Fibroblast of skin of back (primary cell): ENCODE measurements at places on chromosomes 7 and 10.

DNA sequence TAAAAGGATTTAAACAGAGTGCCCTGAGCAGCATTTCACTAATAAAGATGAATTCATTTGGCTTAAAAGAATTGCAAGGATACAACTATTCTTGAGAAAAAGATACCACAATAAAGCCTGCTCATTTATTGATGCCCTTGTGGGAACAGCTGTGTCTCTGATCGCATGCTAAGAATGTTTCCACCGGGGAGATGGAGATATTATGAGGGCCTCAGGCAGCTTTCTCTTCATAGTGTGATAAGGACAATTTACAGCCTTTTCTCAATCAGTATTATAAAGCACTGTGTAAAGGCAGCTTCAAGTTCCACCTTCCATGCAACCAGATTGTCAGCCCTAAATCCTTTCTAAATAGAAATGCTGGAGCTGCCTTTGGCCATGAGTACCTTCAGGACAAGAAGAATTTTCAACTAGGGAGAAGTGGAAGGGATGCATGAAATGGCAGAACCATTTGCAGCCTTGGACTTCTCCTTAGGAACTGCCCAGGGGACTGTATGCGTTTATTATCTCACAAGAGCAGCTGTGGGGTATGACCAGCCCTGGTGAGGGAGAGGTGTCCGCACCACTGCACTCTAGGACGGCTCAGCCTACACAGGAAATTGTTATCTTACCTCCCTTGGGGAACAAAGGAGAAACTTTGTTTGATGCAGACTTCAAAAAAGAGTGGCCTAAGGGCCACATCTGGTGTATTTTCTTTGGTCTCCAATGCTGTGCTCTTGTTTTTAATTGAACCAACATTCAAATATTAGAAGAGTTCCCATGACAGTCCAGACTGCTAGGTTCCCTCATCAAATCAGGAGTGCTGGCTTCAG, 116.9 kb upstream of the PCGF5 start:
- no peak for DNase-seq

DNA sequence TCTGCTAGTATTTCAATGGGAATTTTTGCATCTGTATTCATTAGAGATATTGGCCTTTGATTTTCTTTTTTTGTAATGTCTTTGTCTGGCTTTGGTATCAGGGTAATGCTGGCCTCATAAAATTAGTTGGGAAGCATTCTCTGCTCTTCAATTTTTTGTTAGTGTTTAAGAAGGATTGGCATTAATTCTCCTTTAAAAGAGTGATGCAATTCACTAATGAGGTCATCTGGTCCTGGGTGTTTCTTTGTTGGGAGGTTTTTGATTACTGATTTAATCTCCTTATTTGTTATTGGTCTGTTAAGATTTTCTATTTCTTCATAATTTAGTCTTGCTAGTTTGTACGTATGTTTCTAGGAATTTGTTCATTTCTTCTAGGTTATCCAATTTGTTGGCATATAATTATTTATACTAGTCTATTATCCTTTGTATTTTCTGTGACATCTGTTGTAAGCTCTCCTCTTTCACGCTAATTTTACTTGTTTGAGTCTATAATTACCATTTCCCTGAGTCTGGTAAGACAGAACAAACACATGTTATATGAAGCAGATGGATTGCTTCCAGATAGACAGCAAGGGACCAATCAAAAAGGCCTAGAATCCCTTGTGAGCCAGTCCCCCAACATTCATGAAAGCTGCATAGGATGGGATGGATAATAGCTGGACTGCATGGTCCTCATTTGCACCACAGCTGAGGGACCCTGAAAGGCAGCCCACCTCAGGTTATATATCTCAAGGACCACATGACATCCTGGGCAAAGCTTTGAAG, 54.4 kb downstream of the MTPAP start:
- DNase-seq = no peak

- no peak for DNase-seq
Measured at GRCh38 chr7:107049971-107050532, 5.5 kb downstream of the PRKAR2B start.

GRCh38 chr7:19772841-19773760, at the start of gene TMEM196:
TMEM196 (minus strand) TSS chr7:19773617; CDS start chr7:19772696, 921 bp downstream.
- DNase-seq = peak; percentile 21

DNA sequence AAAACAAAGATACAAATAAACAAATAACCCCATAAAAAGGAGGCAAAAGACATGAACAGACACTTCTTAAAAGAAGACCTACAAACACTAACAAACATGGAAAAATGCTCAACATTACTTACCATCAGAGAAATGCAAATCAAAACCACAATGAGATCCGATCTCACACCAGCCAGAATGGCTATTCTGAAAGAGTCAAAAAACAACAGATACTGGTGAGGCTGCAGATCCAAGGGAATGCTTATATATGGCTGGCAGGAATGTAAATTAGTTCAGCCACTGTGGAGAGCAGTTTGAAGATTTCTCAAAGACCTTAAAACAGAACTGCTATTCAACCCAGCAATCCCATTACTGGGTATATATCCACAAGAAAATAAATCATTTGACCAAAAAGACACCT, 80.4 kb upstream of the NRP1 start:
- peak; percentile 24 for DNase-seq

GRCh38 chr7:152912511-152912910, 153.0 kb downstream of the ACTR3B start:
- DNase-seq = no peak

DNA sequence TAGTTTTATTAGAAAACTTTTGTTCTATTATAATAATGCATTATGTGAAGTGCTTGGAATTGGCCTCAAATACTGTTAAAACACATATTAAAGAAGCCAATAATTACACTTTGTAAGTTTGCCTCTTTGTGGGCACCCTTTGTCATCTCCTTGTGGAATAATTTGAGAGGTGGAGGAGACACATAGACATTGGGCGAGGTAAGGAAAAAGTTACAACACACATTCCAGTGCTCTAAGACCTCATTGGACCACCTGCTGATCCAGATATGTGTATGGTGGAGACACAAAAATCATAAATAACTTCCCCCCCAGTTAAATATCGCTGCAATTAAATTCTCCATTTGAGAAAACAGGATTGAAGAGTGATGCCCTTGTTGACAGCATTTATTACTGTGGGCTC, 511.8 kb downstream of the GFRA1 start:
- no peak for DNase-seq

- peak; percentile 74 for DNase-seq
Measured at GRCh38 chr10:51301644-51302043, 227.4 kb downstream of the PRKG1 start.

DNA sequence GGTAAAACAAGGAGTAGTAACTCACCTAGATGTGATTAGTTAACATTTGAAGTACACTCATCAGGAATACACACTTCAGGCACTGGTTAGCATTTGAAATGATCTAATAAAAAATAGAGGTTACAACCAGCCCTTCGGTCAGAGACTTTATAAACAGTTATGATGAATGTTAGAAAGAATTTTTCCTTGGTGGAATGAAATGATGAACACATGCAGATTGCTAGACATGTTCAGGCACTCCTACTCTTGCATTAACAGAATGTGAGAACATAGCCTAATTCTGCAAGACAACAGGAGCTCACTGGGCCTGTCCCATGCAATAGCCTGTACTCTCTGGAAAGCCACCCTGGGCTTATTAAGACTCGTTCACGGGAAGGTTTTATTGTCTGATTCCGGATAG, 47.3 kb upstream of the TECTB start:
- no peak for DNase-seq

DNA sequence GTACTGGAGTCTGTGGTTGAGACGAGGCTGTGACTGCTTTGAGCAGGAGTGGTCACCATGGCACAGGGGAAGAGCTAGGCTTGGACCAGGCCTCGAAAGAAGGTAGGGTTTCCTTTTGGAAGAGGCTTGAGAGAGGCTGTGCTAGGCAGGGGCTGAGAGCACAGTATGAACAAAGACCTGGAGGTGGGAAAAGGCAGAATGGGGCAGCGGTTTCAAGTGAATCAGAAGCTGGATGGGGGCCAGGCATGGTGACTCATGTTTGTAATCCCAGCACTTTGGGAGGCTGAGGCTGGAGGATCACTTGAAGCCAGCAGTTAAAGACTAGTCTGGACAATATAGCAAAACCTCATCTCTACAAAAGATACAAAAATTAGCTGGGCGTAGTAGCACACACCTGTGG, 65.9 kb downstream of the CLIP2 start:
- peak; percentile 90 for DNase-seq

- peak; percentile 78 for DNase-seq
Measured at GRCh38 chr7:45435846-45436245, 138.3 kb upstream of the ADCY1 start.

DNA sequence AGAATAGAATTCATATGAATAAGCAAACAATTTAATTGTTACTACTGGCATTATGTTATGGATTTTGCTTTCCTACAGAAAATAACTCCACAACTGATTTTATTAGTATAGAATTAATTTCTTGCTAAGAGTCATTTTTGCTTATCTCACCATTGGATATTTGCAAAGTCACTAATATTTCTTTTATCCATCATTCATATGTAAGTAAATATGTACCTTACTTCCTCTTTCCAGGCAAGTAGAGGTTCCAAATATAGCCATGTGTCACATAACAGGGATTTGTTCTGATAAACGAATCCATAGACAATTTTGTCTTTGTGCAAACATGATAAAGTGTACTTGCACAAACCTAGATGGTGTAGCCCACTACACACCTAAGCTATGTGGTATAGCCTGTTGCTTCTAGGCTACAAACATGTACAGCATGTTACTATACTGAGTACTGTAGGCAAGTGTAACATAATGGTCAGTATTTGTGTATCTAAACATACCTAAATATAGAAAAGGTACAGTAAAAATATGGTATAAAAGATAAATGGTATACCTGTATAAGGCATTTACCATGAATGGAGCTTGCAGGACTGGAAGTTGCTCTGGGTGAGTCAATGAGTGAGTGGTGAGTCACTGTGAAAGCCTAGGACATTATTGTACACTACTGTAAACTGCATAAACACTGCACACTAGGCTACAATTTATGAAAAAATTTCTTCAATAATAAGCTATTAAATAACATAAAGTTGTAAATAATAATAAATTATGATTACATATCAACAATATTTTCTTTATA, 18.3 kb downstream of the KLLN start:
- DNase-seq = peak; percentile 64

- peak; percentile 35 for DNase-seq
Measured at GRCh38 chr10:116780691-116781205, 38.4 kb upstream of the HSPA12A start.

GRCh38 chr10:44280226-44281014, 104.5 kb downstream of the CXCL12 start:
- DNase-seq = no peak

DNA sequence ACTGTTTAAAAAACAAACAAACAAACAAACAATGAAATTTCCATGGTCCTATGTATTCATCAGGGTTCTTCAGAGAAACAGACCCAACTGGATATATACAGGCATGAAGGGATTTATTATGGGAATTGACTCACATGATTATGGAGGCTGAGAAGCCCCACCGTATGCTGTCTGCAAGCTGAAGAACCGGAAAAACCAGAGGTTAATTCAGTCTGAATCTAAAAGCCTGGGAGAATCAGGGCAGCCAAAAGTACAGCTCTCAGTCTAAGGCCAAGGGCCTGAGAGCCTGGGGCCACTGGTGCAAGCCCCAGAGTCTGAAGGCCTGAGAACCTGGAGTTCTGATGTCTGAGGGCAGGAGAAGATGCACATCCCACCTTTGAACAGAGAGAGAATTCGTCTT, 163.5 kb downstream of the MDFIC start:
- DNase-seq = no peak

- no peak for DNase-seq
Measured at GRCh38 chr10:73788864-73789658, 3.7 kb downstream of the ZSWIM8 start.

- no peak for DNase-seq
Measured at GRCh38 chr10:28859791-28860190, 182.5 kb downstream of the BAMBI start.

DNA sequence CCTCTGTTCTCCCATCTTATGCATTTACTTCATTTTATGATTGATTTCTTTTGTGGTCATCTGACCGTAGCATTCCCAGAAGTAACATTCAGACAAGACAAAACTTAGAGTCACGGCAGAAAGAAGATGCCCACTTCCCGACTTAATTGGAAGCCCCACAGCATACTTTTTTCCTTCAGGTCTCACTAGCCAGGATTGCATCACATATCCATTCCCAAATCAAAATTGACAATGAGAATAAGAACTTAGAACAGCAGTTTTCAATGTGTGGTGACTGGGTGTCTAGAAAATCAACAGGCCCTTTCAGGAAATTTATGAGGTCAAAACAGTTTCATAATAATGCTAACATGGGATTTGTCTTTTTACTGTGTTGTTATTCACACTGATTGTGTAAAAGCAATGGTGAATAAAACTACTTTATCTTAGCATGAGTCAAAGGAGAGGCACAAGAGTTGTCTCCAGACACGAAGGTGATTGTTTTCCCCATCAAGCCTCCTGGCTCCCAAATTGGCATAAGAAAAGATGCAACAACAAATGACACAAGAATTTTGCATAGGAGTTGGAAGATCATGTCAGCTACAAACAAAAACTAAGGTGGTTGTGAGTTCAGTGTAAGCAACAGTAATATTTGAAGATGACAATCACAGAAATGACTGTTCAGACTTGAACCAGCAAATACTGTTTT, 493.9 kb downstream of the HTR7 start:
- no peak for DNase-seq

DNA sequence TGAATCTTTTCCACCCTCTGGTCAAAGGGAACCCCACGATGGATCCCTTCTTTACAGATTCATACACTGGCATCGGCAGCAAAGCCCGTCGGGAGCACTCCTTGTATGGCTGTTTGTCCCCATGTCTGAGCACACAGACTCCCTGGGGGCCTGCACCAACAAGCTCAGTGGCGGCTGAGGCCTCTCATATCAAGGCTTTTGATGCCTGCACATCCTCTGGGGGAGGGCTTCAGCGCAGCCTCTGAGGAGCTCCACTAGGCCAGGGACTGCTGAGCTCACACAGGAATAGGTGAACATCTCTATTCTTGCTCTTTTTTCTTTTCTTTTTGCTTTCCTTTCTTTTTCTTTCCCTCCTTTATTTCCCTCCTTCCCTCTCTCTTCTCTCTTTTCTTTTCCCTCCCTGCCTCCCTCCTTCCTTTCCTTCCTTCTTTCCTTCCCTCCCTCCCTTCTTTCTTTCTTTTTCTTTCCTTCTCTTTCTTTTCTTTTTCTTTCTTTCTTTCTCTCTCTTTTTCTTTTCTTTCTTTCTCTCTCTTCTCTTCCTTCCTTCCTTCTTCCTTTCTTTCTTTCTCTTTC, 174.6 kb downstream of the CCDC3 start:
- DNase-seq = no peak

- peak; percentile 97 for DNase-seq
Measured at GRCh38 chr10:73785211-73785720, at the start of gene ZSWIM8. ZSWIM8 (plus strand) TSS chr10:73785606; CDS start chr10:73785879, 273 bp downstream.
